BJ (cell line): ENCODE measurements at places on chromosomes 11 and 22.

GRCh38 chr22:45599836-45600577, 71.6 kb upstream of the ATXN10 start:
- no peak for DNase-seq

DNA sequence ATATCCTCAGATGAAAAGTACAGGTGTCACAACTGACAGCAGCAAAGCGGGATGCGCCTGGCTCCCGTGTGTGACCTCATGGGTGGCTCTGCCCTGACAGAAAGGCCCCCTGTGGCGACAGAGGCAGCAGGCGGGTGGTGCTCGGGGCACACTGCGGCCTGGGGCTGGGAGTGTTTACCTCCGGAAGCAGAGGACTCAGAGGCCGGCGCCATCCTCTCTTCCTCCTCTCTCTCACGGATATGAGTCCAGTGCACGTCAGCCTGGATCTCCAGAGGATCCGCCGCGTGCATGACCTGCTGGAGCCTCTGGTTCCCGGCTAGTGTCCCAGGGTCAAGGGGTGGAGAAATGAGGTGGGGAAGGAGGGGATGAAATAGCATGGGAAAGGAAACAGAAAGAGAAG, 53.2 kb upstream of the BID start:
- DNase-seq, result no peak

DNA sequence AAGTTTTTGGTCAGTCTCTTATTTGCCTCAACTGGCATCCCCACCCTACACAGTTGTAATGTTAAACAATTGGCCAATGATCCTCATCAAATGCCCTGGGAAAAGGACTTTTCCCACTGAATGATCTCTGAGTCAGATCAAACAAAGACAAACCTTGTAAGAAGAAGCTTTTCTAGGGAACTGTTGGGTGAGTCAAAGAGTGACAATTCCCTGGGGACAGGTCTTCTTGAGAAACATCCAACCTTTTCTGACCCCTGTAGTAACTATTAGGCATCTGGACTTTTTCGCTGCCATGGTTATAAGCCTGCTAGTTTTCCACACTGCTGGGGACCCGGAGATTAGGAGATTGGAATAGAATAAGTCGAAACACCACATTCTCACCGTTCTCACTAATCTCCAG, 789.8 kb upstream of the API5 start:
- no peak for DNase-seq

DNA sequence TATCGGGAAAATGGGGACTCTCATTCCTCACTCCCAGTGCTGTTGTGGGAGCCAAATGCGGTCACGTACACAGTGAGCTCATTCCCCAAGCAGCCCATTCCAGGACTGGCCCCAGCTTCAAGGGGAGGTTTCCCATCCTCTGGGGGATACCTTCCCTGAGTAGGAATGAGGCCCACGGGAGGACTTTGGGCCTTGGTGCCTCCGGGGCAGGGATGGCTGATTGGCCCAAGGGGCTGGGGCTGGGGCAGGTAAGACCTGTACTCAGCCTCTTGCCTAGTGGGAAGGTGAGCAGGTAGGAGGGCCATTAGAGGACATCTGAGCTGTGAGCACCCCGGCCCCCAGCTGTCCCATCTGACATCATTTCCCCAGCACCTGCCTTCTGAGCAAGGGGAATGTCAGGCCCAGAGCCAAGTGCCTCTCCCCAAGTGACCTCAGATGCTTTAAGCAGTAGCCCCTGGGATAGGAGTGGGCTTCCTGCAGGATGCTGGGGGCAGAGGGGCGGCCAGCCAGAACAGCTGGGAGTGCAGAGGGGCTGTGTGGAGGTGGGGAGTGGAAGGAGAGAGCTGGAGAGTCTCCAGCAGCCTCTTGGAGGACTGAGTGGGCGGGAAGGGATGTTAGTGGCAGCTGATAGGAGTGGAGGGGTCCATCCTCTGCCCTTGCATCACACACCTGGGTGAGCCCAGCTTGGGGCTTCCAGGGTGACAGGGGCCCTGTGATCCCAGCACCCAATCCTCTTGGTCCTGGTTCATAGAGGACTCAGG, 58.4 kb downstream of the CD82 start:
- no peak for DNase-seq

GRCh38 chr22:35349368-35349703, 31.6 kb upstream of the HMOX1 start:
- DNase-seq, result no peak

GRCh38 chr11:38900211-38900610, 2302.2 kb upstream of the RAG2 start:
- no peak for DNase-seq

DNA sequence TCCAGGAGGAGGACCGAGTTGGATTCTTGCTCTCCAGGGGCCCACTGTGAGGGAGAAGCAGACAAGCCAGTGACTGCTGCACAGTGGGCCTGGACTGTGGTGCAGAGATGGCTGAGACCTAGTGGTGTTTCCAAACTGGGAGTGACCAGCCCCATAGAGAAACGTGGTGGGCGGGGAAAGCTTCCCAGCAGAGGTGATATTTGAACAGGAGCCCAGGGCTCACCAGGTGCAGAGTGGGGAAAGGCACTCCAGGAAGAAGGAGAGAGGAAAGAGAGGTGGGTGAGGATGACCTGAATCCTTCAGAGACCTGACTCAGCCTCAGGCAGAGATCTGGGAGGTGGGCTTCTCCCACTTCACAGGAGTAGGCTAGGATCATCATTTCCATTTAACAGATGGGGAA, 52.1 kb upstream of the RASD2 start:
- DNase-seq, result no peak

DNA sequence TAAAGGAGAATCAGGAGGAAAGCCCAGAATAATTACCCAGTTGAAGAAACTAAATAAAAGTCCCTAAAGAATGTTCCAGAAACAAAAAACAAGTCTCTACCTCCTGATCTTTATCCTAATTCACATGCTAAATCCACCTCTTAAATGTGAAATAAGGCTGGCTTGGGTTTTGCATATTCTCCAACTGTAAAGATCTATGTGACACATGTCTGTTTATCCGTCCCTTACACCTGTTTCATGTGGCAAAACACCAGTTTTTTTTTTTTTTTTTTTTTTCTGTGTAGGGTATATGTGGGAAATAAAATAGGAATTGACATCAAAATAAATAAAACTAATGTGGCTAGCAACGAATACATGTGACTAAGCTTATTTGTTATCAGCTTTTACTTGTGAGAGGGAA, 70.5 kb downstream of the NARS2 start:
- no peak for DNase-seq

DNA sequence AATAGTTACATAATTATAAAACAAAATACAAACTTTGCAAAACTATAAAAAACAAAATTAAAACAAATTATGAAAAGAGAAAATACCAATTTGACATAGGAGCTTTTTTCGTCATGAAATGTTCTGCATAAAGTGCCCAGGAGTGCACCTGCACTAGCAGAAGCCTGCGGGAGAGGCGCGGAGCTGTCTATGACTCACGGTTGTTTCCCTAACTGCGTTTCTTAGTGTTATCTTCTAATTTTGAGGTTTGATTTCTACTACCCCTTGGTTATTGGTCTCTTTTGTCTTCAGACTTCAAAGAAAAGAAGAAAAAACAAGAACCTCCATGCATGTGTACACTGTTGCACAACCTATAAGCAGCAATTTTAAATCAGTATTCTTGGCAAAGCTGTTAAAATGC, 740.9 kb upstream of the LRRC4C start:
- no peak for DNase-seq
